ENCODE measurements at places on chromosomes 2 and 18. TPM values are rescaled to one million over a fixed set of nuclear protein-coding genes. Genes with fewer than 3 reads are reported as not detected.

Gene APOB
- total RNA-seq = not detected

Gene AGXT
- not detected for total RNA-seq

Gene SCTR
- total RNA-seq = not detected

Gene SKOR2
- not detected for total RNA-seq

Measured in bronchus fibroblast of lung (primary cell).